ENCODE measurements at places on chromosomes 3 and 15.
A peak's percentile ranks its signal among the peaks of the same experiment; 100 is the strongest.

DNA sequence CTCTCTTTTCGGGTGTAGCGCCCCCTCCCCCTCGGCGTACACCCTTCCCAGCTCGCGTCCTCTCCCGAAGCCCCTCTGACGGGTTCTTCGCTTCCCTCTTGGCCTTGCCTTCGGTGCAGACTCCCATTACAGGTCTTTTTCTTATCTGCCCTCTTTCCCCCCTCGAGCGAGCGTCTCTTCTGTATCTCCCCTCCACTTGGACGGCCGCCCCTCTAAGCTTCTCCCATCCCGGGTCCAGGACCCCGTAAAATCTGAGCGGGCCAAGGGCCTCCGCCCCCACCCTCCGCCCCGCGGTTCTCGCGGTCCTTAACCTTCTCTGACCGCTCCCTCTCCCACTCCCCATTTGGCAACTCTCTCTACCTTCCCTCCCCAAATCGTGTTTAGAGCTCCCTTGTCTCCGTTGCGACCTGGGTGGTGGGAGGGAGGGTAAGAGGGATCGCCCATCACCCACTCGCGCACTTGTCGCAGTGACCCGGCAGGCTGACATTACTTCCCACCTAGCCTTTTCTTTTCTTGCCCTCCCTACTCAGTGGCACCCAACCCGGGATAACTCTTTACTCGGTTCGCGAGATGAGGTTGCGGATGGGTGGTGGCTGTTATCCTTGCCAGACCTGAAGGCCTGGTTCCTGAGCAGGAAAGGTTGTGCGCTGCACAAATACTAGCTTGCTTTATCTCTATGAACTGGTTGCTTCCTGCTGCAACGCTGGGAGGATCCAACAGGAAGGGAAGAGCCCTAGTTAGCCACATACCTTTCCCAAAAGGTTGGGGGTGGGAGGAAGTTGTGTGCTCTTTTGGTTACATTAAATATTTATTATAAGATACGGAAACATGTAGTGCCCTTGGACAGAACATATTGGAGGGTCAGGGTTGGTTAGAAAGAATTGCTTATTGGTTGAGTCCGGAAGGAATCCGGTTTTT is 922 bp downstream of the RAB11A start:
- no peak for DNase-seq

DNA sequence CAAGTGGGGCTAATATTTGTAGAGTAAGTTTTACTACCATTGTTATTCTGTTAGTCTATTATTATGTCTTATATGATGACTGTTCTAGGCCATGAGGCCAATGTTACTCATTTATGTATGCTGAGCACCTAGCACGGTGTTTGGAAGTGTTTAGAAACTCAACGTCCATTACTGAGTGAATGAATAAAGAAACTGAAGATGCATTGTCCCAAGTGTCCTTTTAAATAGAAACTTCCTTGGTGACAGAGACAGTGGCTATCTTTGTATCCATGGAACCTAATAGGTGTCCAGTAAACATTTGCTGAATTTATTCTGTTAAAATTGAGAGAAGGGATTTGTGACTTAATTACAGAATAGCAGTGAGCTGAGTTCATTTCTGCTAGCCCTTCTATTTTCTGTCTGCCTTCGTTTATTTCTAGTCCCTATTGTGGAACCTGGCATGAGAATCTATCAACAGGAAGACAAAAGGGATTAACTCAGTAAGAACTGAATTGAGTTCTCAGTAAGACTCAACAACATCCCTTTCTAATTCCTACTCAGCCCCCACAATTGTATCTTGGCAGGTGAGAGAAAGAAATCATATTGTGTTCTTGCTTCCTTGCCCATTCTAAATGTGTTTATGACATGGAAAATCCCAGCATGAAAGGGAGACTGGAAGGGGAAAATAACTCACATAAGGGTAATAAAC is 246.6 kb upstream of the LRRC3B start:
- no peak for DNase-seq

DNA sequence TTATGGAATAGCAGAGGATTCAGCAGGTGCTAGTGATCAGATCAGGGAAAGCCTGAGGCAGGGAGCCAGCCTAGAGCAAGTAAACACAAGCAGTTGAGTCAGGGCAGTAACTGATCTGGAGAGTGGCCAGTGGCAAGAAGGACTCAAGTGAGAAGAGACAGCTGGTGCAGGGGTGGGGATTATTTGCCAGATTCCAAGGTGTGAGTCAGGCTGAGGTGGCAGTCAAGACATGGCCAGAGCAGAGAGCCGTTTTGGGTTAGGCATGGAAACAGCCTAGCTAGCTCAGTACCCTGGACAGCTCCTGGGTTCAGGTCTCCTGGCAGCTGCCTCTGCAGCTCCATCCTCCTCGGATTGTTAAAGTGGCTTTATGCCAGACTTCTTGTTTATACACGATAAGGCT is 281.9 kb upstream of the ONECUT1 start:
- DNase-seq = peak; percentile 59

DNA sequence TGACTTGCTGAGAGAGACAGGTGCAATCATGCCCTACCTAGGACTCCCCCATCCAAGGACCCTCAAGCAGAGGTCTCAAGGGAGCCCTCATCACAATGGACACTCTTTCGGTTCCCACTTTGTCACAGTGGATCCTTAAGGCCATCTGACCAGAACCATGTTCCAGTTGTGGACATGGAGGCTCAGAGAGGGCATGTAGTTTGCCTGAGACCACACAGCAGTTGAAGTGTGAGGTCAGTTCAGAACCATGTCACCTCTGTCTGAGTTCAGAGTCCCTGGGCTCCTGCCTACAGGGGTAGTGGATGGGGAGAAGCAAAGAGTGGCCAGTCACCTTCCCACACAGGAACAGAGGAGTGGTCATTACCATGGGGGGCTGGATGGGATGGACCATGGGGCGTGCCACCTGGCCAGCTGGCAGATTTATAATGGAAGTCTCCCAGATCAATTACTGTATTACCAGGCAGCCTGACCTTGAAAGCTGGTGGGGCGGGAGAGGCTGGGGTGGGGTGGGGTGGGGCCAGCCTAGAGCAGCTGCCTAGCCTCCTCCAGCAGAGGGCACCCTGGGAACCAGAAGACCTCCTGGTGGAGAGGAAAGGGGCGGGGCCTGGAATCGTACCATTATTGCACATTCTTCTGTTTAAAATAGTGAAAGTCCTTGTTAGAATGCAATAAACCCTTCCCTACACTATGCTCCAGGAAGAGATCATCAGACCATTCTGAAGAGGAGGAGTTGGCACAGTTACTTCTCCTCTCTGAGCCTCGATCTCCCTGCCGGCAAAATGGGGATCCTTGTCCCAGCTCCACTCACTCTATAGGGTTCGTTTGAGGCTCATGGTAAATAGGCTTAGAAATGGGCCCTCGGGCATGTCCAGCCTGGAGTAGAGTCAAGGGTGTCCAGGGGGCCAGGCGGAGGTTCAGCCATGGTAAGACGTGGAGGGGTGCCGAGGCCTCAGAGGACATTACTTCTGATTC is 26.9 kb upstream of the LINGO1 start:
- peak; percentile 14 for DNase-seq

DNA sequence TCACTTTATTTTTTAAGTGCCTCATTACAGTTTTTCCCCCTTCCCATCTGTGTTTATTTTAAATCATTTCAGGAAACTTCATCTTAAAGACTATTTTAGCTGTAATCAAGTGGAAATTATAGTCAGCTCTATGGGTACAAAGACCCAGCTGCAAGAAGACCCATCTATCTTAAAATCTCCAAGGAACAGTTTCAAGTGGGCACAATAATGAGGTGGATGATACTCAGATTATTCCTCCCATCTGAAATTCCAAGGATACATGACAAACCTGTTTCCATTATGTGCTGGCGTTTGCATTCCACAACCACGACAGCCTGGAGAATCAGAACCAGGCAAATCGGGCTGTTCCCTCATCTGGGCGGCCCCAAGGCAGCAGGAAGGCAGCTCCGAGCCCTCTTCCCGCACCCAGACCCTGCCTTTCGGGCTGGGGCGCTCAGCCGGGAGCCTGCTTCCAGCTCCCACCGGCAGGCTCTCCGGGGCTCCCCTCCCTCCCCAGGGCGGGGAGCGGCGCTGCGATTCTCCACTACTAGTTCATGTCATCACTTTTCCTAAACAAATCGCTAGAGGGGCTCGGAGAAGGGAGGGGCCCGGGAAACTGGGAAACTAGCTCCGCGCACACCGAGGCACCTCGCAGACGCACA is at the start of gene MGLL:
Gene MGLL, minus strand, starts transcription at position 475 of the 641 bp plus-strand sequence. Its CDS starts 197 bp downstream, at position 278.
- DNase-seq = no peak

- no peak for DNase-seq
These were observed 87.2 kb upstream of the PPIB start for GRCh38 chr15:64249883-64250575.

- no peak for DNase-seq
These were observed 68.1 kb downstream of the TFRC start for GRCh38 chr3:196013587-196014487.

DNA sequence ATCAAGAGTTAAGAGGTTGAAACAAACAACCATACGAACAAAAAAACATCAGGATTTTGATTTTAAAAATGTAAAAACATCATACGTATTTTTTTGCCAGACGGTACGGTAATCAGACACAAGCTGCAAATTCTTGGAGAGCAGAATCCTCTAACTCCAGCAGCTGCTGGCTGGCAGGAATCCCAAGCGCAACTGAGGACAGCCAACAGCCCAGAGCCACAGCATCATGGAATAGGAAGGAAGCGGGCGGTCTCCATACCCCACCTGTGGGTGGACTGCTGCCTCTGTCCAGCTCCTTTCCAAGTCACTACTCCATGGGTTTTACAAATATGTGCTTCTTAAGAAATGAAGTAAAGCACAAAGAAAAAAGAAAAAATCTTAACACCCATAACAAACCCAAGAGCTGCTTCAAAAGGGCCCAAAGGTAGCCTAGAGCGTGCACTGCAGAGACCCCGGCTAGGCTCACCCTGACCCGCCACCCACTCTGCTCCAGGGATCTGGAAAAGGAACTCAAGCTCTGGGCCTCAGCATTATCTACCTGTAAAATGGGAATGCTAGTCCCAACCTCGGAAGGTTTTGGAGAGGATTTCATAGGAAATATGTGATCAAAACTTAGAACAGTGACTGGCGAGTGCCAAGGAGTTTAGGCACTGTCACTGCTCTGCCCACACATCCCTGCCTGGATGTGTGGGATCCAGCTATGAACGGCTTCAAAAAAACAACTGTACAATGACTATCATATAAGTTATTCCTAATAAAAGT is 33.4 kb downstream of the ZXDC start:
- DNase-seq = no peak

DNA sequence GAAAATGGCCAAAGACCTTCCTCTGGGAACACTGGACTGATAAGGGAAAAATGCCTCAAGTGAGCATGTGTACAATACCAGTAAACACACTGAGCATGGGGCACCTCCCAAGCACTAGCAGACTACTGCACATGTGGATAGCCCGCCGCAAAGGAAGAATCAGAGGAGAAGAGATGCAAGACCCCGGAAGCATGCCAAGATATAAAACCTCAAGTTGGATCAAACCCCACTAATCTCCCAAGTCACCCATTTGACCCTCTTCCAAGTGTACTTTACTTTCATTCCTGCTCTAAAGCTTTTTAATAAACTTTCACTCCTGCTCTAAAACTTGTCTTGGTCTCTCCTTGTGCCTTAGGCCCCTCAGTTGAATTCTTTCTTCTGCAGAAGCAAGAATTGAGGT is 121.1 kb upstream of the PLAAT1 start:
- DNase-seq = no peak

DNA sequence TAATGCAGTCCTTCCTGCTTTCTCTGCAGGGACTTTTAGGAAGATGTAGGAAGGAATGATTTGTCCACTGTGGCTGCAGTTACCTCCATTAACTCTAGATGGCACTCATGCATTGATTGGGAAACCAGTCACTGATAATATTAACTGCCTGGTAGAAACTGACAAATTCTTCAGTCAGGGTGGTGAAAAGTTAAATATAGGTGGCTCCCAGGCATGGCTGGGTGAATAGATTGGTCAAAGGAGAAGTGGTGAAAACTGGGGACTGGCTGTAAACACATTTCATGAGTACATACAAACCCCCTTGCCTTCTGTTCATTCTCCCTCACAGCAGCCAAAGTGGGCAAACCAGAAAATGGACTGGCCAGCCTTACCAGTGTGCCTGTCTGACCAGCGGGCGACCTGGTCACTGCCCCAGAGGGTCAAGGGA is 333.4 kb downstream of the THSD4 start:
- DNase-seq = peak; percentile 42

DNA sequence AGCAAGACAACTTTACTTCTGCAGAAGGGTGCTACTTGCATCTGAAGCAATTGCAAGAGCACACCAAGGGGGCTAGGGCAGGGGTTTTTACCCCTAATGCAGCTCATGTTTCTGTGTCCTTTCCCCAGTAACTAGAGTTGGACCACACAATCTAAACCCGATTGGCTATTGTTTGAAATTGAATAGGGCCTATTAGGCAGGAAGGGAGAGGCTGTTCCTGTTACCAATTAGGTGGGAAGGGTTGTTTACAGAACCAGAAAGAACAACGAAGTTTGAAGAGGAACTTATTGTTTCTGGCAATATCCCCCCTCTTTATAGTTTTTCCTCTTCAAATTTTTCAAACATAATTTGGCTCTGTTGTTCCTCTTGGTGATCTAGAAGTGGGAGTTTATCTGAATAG is 85.5 kb downstream of the CHCHD4 start:
- no peak for DNase-seq

DNA sequence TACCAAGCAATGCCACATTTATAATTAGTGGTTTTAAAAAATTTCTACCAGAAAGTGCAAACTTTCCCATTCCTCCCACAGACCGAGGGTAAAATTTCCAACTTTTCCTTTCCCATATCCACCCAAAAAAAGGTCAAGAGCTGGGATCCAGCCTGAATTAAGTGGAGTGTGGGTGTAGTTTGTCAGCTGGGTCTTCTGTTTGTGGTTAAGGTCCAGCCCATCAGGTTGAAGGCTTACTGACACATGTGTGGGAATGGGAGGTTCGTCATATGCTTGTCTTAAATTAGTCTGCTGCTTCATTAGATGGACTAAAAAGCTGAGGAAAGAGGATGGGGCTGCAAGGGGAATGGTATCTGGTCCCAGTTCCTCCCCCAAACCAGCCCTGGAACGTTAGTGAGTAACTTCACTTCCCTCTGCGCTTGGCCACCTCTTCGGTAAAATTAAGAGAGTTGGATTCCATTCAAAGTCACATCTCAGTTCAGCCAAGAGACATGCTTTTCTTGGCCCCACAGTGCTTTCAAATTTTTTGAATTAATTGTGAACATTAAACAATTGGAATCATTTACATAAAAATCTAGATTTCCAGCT is 59.0 kb upstream of the PLCL2 start:
- DNase-seq = no peak

- DNase-seq = no peak
These were observed 36.0 kb downstream of the ZIC4 start for GRCh38 chr3:147370349-147370748.

DNA sequence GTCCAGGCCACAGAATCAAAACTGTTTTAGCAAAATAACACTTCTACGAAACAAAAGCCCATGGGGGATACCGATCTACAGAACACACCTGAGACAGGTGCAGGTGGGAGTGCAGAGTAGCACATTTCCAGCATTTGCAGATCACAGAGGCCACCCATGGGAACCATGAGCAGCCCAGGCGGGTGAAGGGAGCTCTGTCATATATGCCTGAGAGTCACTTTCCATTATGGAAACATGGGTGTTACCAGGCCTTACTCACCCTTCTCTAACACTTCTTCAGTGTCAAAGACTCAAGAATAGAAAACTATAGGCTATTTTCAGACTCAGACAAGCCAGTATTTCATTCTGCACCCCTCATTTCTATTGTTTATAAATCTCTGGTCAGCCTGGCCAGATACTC is 3.5 kb downstream of the PLA1A start:
- no peak for DNase-seq
